NCI-H1417 (cell line): ENCODE measurements at places on chromosomes 5 and 9.
A peak's percentile ranks its signal among the peaks of the same experiment; 100 is the strongest.

GRCh38 chr9:125970340-125970739 lies 223.2 kb downstream of the PBX3 start:
- no peak for DNase-seq

DNA sequence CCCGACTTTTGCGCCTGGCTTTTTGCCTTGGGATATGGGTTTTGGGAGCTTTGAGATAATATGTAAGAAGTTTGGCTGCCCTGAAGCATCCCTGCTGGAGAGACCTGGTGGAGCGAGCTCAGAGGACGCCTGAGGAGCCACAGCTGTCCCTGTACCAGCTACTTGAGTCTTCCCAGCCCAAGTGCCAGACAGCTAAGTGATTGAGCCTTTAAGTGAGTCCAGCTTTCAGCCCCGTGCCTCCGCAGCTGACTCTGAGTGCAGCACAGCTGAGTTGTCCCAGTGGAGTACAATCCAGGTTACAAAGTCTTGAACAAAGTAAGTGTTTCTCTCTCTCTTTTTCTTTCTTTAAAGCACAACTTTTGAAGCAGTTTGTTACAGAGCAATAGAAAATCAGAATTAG lies 203.8 kb upstream of the DAP start:
- no peak for DNase-seq

- DNase-seq: no peak
Measured at GRCh38 chr9:135034106-135034505, 53.4 kb upstream of the OLFM1 start.

GRCh38 chr5:167765352-167765751 lies 526.1 kb upstream of the WWC1 start:
- DNase-seq: no peak

DNA sequence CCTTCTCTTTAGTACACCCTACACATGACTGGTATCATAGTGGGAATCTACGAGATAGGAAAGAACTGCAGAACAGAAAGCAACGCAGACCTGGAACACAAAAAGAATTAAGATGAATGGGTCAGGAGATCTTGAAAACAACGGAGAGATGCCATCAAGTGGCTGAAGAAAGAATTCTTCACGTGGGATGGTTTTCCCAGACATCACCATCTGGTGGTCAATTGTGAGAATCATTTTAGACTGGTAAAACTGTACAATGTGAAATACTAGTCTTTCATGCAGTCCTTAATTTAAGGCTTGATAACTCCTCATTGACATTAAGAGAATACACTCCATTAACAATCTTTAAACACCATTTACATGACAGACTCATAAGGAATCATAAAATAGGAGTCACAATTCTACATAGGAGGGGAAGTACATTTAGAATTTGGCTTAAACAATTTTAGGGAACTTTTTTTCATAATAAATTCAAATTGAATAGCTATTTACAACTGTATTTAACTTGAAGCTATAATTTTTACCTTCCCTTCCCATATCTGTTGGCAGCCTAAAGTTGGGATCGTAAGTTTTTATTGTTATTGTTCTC lies 128.4 kb upstream of the TRPM3 start:
- peak; percentile 75 for DNase-seq

- no peak for DNase-seq
Measured at GRCh38 chr9:80156262-80156661, 584.5 kb downstream of the TLE4 start.

- no peak for DNase-seq
Measured at GRCh38 chr5:10624206-10624605, 60.3 kb downstream of the ANKRD33B start.

GRCh38 chr9:3516667-3517330 lies 9.0 kb downstream of the RFX3 start:
- no peak for DNase-seq

DNA sequence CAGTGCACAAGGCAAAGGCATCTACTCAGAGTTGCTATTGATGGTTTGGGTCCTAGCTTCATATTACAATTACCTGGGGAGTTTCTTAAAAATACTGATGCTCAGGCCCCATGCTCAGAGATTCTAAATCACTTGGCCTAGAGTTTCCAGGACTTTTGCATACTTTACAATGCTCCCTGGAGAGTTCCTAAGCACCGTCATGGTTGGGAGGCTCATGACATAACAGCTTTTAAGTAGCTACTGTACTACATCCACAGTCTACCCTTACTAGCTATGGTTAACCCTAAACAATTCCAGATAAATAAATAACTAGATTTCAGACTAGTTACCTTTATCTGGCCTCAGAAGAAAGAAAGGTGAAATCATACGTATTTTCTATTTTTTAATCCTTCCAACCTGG lies 414.4 kb downstream of the PDE4D start:
- no peak for DNase-seq

DNA sequence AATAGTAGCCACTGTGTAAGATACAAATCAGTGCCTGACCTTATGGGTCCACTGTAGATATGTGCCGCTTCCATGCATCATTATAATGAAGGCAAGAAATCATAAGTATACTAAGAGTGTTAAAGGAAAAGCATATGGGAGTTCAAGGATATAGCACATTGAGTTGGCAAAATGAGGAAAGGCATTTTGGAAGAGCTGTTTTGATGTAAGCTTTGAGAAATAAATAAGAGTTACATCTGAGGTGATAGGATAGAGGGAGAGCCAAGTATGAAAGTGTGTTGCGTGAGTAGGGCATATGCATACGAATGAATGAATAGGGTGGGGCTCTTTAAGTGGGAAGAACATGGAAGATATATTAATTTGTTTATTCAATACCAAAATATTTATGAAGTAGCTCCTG lies 101.0 kb upstream of the DMAC1 start:
- no peak for DNase-seq

DNA sequence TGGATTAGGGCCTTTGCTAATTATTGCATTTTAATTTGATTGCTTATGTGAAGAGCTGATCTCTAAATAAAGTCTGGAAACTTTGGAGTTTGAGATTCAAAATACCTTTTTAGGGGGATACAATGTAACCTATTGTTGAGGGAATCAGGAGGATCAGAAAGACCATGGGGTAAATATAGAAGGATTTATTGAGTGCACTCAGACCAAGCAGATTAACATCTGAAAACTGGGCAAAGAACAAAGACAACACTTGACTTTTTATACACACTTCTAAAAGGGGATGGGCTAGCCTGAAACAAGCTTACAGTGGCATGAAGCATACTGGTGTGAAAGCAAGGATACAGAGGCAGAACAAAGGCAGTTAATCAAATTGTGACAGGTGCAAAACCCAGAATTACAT lies 174.3 kb downstream of the MRPS30 start:
- DNase-seq: no peak

GRCh38 chr9:31119890-31120454 lies 1264.5 kb upstream of the ACO1 start:
- DNase-seq: no peak

GRCh38 chr9:129981180-129981907 lies 61.6 kb downstream of the FNBP1 start:
- no peak for DNase-seq

GRCh38 chr5:108898707-108899106 lies 151.0 kb downstream of the FER start:
- DNase-seq: no peak

DNA sequence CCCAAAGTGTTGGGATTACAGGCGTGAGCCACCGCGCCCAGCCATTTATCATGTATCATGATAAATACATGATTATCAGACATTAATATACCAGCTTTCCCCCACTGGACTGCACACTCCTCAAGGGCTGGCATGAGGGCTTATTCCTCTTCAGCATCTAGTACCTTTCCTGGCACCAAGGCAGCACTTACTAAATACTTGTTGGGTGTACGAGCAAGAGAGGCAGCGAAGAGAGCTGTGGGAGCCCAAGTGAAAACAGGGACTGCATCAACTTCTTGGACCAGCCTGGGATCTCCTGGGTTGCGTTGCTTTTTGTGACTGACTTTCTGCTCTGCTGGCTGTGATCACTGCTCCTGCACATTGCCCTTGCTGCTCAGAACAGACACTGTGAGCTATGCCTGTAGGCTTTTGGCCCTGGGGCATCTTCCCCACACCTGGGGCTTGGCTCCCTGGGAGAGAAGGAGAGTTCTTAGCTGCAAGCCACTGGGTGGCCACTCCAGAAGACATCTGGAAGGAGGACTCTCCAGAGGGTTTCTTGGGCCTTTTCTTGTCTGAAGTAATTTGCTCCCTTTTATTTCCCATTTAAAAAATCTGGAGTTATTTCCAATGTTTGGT lies 224.3 kb downstream of the NR3C1 start:
- DNase-seq: no peak

DNA sequence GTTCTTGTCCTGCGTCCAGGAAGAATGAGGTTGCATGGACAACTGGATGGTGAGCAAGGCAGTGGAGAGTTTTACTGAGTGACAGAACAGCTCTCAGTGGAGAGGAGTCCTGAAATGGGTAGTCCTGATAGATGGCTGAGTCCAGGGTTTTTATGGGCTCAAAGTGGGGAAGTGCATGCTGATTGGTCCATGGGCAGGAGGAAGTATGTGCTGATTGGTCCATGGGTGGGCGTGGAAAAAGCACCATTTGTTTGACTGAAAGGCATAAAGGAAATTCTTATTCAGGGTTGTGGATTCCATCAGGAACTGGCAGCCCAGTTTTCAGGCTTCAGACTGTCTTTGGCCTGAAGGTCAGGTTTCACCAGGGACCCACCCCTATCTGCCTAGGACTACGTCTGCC lies 10.6 kb downstream of the FSD1L start:
- DNase-seq: no peak

DNA sequence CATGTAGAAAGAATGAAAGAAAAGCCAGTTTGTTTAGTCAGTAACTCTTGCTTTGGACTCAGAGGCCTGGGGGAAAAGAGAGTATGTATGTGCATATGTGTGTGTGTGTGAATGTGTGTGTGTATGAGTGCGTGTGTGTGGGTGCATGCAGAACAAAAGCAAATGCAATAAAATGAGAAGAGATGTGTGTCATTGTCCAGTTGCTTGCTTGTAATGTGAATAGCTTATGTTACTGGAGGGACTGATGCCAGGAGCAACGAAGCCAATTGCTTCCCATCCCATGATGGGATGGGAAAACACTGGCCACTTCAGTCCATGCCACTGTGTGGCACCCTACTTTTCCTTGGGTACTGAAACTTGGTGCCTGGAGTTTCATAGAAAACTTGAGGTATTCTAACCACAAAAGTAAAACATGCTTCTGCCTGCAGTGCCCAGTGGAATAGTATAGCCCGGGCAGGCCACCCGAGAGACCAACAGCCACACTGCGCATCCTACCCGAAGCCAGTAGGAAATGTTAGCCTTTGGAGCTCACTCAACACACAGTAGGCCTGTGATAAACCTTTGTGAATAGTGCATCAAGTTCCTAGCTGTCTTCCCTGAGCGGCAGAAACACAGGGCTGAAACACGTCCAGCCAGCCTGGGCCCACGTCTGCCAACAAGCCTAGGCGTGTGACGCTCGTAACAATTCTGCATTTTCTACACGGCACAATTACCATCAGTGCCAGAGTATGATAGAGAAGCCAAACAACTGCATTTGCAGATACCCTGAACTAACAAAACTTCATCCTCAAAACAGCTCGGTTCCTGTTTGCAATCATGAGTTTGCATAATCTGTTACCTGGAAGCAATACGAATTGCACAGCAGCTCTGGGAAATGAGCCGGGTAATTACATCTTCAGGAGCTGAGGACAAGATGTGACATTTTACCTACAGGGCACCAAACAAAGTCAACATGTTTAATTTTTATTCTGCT lies 198.1 kb downstream of the SYK start:
- no peak for DNase-seq

GRCh38 chr5:177225798-177226197 lies 77.7 kb downstream of the RAB24 start:
- no peak for DNase-seq

- DNase-seq: no peak
Measured at GRCh38 chr5:3451961-3452360, 143.7 kb upstream of the IRX1 start.

DNA sequence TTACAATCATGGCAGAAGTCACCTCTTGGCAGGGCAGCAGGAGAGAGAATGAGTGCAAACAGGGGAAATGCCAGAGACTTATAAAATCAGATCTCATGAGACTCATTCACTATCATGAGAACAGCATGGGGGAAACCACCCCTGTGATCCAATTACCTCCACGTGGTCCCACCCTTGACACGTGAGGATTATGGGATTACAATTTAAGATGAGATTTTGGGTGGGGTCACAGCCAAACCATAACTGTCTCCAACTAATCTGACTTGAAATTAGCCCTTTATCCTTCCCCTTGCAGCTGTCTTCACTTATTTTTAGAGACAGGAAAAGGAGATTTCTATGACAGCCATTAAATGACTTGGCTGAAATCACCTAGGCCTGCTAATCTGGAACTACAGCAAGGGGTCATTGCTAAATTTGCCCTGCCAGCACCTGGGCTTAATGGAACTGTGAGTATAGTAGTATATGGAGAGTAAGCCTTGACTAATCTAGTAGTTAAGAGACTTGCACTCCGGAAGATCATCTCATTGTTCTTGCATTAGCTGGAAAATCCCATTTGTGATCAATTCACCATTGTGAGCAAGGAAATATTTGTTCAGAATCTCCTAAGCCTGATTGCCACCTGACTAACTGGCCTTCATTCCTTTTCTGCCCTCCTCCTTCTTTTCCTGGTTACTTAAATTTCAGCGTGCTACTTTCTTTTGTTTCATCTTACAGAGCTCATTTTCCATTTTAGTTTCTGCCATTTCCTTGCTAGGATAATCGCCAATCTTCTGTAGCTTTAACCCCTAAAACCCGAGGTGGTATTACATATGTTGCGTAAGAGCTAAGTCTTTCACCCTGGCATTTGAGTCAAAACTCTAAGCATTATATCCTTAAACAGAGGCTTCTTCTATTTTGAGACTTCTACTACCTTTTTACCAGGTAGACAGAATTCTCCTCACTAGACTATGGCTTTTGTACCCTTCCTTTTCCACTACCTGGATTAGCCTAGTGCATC lies 65.3 kb upstream of the RUSC2 start:
- DNase-seq: no peak

DNA sequence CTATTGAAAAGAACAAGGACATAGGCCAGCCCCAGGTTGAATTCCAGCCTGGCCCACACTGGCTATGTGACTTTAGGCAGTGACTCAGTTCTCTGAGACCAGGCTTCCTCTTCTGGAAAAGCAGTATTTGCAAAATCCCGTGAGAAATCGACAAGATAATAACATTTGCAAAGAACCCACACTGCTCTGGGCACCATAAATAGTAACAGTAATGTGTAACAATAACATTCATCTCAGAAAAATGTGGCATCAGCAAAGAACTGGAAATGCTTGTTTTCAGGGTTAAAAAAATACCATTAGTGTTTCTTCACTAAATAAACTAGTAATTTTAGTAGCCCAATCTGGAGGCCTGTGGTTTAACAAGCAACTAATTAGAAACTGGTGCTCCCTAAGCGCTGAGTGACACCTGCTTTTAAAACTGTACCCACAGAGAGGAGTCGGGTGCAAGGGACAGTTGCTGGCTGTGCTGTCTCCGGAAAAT lies 148.4 kb downstream of the TTLL11 start:
- DNase-seq: no peak

- DNase-seq: peak; percentile 13
Measured at GRCh38 chr9:119963798-119964372, 594.6 kb upstream of the BRINP1 start.

DNA sequence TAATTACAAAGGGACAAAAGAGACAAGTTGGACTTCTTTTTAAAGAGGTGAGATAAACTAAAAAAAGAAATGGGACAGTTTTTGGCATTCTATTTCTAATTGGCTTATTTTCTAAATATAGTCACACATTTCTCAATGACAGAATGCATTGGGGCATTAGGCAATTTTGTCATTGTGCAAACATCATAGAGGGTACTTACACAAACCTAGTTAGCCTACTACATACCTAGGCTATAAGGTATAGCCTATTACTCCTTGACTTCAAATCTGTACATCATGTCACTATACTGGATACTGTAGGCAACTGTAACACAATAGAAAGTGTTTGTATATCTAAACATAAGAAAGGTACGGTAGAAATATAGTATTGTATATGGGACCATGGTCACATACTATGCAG lies 56.1 kb downstream of the LSM11 start:
- peak; percentile 0 for DNase-seq
